T-helper 1 cell (primary cell): ENCODE measurements at places on chromosomes 16 and 17.

DNA sequence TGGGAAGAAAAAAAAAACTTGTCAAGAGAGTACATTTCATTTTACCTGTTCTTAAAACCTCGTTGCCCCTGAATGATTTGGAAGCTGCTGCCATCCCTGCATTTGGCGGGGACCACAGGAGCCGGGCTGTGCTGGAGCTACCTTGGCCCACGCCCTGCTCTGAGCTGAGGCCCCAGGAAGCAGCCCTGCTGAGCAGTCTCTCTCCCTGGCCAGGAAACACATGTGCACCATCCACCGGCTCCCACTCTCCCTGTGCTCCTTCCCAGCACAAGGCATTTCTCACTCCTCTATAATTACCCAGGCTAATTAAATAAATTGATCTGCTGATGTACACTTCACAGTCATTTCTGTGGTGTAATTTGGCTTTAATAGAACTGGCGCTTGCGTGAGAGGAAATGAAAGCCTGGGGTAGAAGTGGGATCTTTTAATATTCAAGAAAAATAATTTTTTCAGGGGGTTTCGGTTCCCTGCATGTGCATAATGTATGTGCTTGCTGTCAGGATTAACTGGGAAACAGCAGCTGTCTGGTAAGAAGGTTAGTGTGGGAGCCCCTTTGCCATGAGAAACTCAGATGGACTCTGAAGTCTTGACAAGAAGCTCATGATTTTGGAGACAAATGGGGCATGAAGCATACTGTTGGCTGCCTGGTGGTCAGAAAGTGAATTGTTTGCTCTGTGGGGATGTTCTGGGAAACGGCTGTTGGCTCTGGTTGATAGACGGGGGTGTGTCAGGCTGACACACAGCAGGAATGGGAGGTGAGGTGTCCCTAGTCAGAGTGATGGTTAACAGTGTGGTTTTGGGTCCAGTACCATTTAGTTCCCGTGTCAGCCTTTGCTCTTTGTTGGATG lies 252.3 kb upstream of the EEF2KMT start:
- DNase-seq: no peak

DNA sequence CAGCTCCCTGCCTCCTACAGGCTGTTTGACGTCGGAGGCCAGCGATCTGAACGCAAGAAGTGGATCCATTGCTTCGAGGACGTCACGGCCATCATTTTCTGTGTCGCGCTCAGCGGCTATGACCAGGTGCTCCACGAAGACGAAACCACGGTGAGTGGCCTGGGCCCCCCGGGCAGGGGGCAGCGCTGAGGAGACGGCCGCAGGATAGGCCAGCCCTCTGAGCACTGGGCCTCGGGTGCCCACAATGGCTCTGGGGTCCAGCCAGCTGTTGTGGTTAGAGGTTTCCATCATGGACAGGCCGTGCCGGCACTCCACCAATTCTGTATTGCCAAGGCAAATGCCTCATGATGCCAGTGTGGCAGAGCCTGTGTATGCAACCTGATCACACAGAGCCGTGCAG lies 88.6 kb downstream of the AMFR start:
- no peak for DNase-seq

GRCh38 chr16:11386054-11386680 lies 40.9 kb downstream of the RMI2 start:
- no peak for DNase-seq

DNA sequence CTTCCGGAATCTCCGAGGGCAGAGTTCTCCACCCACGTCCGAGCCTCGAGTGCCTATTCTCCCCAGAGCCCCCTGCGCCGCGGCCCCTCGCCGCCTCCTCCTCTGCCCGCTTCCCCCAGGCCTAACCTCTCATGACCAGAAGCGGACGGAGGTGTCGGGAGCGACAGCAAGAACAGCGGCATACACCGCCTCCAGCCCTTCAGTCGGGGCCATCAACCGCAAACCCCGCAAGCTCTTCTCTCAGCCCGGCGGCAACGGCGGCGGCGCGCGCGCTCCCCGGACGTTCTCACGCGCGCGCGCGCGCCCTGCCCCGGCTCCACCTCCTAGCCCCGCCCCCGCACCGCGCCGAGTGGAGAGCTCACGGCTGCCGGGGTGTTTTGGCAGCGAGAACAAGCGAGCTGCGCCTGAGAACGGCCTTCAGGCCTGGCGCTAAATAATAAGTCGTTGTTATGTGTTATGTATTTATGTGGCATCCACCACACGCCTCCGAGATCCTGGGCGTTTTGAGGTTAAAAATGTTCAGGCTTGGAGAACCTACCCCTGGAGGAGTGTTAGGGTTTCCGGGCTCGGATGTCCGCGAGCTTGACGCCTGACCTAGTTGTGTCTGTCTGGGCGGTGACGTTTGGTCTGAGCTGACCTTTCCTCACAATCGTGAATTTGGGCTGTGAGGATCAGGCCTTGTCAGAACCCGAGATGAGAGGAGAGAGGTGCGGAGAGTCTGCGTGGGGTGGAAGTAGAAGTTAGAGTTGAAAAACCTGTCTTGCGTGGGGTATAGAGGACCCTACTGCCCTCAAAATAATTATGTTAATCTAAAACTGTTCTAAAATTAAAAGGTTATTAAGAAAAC lies at the start of gene RNFT1:
RNFT1 (minus strand) TSS at position 259 of the 847 bp plus-strand sequence; CDS start at position 182, 77 bp downstream.
- peak; percentile 87 for DNase-seq

GRCh38 chr16:66300501-66300900 lies 66.0 kb upstream of the CDH5 start:
- no peak for DNase-seq

GRCh38 chr16:75471723-75472633 lies 7.5 kb upstream of the TMEM170A start:
- DNase-seq: no peak

DNA sequence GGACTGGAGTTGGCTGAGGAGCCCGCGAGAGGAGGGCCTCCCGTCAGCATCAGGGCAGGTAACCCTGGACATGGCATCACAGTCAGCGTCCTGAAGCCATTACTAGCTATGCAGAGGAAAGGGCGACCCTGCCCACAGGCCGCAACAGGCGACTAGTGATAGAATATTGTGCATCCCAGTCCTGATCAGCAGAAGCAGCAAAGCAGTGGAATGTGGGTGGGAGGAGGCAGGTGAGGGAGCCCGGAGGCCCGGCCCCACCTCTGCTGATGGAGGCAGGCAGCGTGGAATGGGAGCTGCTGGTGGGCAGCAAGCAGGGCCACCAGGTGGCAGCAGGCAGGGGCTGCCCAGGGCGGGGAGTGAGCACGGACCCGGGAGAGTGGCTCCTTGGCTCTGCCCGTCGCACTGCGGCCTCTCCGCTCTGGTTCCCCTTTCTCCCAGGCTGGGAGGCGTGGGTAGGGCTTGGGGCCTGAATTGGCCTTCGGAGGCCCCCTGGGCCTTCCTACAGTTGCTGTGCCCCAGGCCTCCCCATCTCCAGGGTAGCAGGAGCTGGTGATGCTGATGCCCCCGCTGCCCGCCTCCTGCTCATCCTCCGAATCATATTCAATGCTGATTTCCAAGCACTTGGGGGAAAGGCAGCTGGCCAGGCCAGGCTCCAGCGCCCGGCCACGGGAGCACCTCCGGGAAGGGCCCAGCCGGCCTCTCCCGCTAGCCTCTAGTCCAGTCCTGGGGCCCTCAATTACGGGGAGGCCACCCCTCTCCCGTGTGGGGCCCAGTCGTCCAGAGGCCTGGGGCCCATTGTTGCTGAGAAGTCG lies 20.2 kb downstream of the TSPOAP1 start:
- no peak for DNase-seq

- DNase-seq: no peak
Measured at GRCh38 chr16:637081-638018, 1.2 kb upstream of the METTL26 start.

DNA sequence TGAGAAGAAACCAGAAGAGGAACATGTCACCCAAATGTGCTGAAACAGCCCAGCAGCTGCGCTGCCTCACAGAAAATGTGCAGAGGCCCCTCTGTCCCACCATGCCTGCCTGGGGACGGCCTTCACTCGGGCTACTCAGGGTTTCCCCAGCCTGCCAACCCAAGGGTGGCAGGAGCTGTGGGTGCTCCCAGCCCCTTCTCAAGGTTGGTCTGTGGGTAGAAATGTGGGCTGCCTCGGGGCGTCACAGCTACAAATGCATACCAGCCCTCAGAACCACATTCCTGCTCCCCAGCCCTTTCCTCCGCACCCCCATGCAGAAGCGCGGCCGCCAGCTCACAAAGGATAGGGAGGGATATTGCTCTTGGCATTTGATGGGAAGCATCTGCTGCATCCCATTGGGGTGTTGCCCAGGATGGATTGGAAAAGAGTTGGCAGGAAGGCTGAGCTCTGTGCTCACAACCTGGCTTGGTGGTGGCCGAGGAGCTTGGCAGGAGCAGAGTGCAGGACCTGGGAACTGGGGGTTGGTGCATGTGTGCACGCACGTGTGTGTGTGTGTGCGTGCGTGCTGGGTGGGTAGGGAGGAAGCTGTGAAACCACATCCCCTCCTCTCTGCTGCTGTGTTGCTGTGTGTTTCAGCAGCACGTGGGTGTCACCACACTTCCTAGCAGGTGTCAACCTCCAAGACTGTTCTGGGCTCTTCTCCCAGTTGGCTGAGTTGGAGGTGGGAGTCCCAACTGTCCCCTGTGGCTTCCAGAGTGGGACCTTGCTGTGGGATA lies 304.4 kb downstream of the SEC14L1 start:
- peak; percentile 97 for DNase-seq

DNA sequence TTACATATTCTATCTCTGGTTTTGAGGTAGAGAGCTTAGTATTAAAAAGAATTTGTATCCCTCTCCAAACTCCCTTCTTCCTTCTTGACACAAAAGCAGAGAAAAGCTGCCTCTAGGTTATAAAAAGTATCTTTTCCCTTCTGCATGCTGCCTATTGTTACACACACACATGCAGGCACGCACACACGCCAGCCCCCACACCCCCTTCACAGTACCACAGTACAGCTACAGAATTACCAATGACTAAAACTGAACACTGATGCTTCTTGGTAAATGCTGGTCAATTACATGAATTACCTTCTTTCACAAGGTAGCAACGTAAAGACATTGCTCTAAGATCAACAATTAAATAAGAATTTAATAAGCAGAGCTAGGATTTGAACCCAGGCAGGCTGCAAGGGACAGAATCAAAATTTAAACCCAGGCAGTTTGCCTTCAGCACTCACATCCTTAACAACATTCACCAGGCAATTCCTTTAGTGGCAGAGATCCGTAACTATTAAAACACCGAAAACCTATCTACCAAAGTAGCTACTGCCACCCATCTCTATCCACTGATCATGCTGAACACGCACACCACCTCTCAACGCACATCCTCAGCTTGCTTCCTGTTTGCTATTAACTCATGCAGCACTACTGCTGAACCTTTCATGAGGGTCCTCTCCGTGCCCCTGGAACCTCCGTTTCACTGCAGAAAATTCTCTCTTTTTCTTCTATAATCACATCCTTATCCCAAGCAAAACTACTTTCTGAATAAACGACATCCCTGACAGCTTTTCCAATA lies 37.8 kb downstream of the YWHAE start:
- DNase-seq: no peak

DNA sequence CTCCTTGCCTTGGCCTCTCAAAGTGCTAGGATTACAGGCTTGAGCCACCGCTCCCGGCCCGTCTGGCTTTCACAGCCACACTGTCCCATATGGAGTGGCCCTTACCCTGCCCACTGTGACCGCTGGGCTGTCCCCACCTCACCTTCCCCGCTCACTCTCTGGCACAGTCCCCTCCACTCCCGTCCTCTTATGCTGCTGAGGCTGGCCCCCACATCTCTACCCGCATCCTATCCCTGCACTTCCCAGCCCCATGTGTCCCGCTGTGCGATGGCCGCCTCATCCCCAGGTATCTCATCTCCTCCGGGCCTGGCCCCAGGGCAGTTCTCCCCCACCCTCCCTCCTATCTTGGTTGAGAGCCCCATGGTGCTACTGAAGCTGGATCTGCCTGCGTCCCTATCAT lies 93.2 kb downstream of the PGS1 start:
- no peak for DNase-seq

GRCh38 chr17:17531156-17531555 lies 35.0 kb upstream of the RASD1 start:
- DNase-seq: no peak

DNA sequence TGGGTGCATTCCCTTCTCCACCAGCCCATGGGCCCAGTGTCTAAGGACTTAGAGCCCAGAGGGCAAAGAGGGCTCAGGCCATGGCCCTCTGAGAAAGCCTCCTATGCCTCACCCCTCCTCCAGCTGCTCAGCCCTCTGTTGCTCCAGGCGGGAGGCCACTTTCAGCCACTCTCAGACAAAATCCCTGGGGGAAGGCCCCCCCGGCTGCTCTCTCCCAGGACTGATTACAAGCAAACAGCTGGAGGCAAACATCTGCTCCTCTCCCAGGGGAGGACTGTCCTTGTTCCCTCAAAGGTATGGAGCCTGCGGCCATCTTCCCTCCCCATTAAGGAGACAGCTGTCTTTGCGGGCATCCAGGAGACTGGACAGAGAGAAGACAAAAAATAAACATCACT lies 54.9 kb upstream of the DLX4 start:
- DNase-seq: no peak

GRCh38 chr16:80623376-80623775 lies 82.6 kb downstream of the DYNLRB2 start:
- DNase-seq: no peak

GRCh38 chr17:32486111-32486700 lies 587 bp upstream of the CDK5R1 start:
- peak; percentile 58 for DNase-seq

DNA sequence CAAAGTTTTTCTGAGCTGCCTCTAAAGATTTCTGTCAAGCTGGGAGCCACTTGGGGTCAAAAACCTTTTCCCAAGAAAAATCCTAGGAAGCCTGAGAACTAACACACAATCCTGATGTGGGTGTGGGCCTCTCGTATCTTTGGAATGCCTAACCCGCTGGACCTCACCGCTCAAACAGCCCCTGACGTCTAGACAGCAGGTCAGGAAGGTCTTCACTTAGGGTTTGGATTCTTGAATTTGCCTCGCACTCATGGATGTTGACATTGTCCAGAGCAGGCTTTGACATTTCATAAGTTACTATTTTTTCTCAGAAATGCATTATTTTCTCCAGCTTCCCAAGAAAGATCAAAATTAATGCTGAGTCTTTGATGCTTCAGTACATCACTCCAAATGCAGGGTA lies 18.9 kb downstream of the TEX2 start:
- no peak for DNase-seq

DNA sequence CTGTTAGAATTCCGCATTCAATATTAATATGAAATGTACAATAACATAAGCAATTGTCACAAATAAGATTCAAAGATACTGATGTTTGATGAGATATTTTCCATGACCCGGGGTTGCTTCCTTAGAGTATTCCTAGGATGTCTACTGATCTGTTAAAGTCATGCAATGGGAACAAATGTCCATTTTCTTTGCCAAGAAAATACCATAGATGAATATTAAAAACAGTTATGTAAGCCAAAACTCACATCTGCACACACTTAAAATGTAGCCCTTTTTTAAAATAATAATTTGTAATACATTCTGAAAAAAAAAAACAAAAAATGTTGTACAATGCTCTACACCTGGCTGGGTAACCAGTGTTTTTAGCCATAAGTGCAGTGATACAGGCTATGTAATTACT lies 259.4 kb upstream of the AXIN2 start:
- DNase-seq: no peak

GRCh38 chr17:81599719-81600486 lies 37.0 kb downstream of the NPLOC4 start:
- DNase-seq: no peak

GRCh38 chr16:566475-567372 lies at the start of gene NHLRC4:
Gene NHLRC4, plus strand, starts transcription at chr16:567005. Its CDS starts 1,043 bp downstream, at chr16:568048.
- DNase-seq: peak; percentile 40

GRCh38 chr17:76544546-76545365 lies 4.9 kb downstream of the PRCD start:
- no peak for DNase-seq

GRCh38 chr16:87465879-87466278 lies 26.9 kb downstream of the ZCCHC14 start:
- no peak for DNase-seq

GRCh38 chr17:61174310-61174709 lies 225.3 kb upstream of the TBX2 start:
- no peak for DNase-seq
